NCI-H524 treated with DMSO at 0.1 percent for 48 hours (cell line): ENCODE measurements at places on chromosomes 12 and 14.

DNA sequence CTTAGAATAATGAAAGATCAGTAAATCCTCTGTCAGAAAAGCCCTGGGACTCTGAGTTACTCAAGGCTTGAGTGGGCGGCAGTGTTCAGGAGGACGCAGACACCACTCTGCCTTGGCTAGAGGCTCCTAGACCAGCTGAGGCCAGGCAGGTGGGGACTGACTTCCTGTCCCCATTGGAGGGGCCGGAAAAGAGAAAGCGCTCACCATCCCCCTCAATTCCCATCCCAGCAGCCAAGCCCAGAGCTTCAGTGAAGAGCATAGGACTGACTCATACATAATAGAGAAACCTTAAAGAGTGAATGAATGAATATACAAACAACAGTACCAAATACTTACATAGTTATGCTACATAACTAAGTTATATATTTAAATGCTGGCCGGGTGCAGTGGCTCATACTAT is 62.0 kb downstream of the PLEKHG7 start:
- no peak for DNase-seq

DNA sequence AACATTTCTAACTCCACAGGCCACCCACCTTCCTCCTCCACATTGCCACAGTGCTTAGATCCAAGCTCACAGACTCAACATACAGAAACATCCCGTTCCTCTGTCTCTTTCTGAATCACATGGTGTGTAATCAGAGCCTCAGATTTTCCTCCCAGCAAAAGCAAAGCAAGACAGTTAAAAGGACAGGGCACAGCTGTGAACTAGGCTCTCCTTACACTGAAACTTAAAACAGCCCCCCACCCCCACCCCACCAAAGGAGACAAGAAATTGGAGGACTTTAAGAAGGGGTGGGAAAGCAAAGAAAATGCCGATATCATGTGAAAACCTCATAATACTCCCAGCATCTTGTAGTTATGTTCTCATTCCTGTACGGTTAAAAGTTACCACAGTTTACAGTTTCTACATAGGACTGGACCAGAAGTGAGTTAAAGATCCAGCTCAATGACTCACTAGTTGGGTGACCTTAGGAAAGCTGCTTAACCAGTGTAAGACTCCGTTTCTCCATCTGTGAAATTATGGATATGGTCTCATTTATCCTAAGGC is 4.8 kb downstream of the YBX3 start:
- DNase-seq = no peak

DNA sequence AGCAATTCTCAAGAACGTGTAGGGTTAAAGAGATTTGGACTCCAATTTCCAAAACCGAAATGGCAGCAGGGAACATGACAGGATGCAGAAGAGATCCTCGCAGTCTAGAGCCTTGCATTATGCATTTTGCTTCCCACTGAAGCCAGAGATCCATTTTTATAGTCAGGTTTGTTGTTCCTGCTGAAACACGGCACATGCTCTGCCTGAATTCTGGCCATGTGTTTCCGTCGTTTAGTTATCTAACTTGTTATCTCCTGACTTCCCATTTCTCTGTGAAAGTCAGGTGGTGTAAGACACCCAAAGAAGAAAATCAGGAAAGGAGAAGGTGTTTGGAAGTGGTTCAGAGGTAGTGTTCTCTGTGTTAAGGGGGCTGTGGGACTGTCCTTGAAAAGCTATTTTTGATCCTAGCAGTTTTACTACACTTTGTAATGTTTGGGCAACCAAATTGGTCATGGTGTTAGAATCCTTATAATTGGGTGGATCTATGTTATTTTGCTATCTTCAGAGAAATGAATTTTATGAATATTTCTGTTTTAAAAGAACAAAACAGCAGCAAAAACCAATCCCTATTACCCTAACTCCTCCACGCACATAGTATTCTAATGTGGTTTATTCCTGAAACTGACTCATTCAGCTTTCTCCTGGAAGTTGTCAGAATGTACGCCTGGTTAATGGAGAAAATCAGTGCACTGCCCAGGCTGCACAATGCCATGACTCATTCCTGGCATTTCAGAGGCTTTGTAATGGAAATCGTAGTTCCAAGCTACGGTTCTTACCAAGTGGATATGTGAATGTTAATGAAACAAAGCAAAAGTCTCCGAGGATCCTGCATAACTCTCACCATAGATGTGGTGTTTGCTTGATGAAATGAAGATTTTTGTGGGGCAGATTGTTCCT is 110.1 kb downstream of the SAMD4A start:
- DNase-seq = no peak

- DNase-seq = no peak
Measured at GRCh38 chr12:115362339-115362976, 678.5 kb upstream of the TBX3 start.

- no peak for DNase-seq
Measured at GRCh38 chr12:12482150-12482761, 80.4 kb downstream of the DUSP16 start.

DNA sequence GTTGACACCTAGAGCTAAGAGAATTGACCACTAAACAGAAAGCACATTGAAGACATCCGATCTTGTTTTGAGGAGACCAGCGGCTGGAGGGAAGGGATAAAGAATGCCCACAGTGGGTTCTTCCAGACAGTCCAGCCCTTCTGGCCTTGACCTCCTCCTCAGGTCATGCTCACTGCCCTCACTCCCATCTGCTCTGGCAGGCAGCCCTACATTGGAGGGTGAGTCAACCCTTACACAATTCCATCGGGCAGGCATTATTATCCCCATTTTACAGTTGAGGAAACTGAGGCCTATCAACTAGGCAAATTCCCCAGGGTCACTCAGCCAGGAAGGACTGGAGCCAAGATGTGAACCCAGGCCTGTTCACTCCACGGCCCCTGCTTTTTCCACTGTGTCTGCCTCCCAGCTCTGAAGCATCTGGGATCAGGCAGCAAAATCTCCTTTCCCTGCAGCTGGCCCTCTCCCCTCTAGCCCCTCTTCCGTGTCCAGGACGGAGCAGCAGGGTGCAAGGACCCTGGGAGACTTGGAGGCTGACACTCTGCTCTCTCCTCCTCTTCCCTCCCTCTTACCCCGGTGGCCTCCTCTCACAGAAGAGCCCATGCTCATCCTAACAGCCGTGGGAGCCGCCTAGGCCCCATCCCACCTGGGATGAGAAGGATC is 5.3 kb downstream of the SCNN1A start:
- no peak for DNase-seq

DNA sequence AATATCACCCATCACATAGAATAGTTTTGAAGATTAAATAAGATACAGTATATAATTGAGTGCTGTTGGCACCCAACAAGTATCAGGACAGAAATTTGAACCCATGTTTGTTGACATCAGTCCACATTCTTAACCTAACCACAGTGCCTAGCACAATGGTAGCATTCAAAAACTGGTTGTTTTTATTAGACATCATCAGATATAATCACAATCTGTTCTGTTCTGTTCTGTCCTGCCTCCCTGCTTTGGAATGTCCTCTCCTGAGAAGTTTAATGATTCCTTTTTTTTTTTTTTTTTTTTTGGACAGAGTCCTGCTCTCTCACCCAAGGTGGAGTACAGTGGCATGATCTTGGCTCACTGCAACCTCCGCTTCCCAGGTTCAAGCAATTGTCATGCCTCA is 476.6 kb downstream of the RMST start:
- no peak for DNase-seq

GRCh38 chr12:94133964-94134795 is 14.2 kb upstream of the PLXNC1 start:
- DNase-seq = no peak

GRCh38 chr14:88463318-88463717 is 77.9 kb downstream of the SPATA7 start:
- DNase-seq = no peak
